ENCODE measurements at places on chromosomes 7 and 10.

- peaks cover 27% of the 10 kb centered on the region for H3K4me1 ChIP-seq
- DNase-seq = peak; percentile 52
- H3K27ac ChIP-seq = no peak overlapping the region
- H3K36me3 ChIP-seq = peaks cover 9% of the 10 kb centered on the region
- H3K4me3 ChIP-seq = no peak overlapping the region
Measured at GRCh38 chr10:24617771-24618396, 105.8 kb downstream of the ARHGAP21 start.

GRCh38 chr7:68865351-68866199 lies 732.7 kb upstream of the AUTS2 start:
- H3K4me1 ChIP-seq = no peaks in the 10 kb centered on the region
- peaks cover 4% of the 10 kb centered on the region for H3K27me3 ChIP-seq
- DNase-seq = no peak
- no peak overlapping the region for H3K27ac ChIP-seq

DNA sequence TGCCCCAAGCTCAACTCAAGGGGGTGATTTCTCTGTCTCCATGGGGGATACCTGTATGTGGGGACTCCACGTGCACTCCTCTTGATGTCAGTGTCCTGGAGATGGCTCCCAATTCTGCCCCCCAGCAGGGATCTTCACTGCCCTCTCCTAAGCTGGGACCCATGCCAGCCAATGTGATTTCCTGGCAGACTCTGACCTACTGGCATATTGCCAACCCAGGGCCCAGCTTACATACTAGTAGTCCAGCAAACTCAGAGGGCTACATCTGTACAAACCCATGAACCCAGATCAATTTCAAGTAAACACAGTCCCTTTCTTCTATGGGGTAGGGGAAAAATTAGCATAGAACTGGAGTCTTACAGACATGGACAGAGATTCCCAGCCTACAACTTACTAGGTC lies 26.2 kb upstream of the BMPR1A start:
- no peaks in the 10 kb centered on the region for H3K4me1 ChIP-seq
- H3K36me3 ChIP-seq = no peaks in the 10 kb centered on the region
- peaks cover 9% of the 10 kb centered on the region for H3K27me3 ChIP-seq
- H3K4me3 ChIP-seq = no peak overlapping the region
- H3K27ac ChIP-seq = no peak overlapping the region

DNA sequence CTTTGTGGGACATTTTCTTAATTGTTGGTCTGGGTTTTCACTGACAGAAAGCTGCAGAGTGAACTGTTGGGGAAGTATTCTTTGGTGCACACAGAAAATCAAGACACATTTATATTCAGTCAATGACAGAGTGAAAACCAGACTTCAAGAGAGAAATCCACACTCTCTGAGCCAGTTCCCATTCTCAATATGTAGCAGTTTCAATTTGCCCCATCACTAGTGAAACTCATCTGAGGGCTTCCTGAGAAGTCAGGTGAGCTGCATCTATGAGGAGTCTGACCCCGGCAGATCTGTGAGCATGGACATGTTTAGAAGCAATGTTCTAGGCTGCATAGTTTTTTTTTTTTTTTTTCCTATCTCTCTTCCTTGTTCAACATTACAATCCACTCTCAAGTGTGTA lies 163.7 kb upstream of the AHR start:
- no peaks in the 10 kb centered on the region for H3K27me3 ChIP-seq
- no peak for DNase-seq
- no peak overlapping the region for H3K4me3 ChIP-seq
- no peaks in the 10 kb centered on the region for H3K36me3 ChIP-seq

- peaks cover 7% of the 10 kb centered on the region for H3K36me3 ChIP-seq
- H3K27ac ChIP-seq = peak overlapping the region; percentile 37
- DNase-seq = no peak
- H3K27me3 ChIP-seq = no peaks in the 10 kb centered on the region
- peaks cover 47% of the 10 kb centered on the region for H3K4me1 ChIP-seq
- H3K4me3 ChIP-seq = peak overlapping the region; percentile 34
Measured at GRCh38 chr7:66355756-66356155, 150.6 kb downstream of the TPST1 start.

DNA sequence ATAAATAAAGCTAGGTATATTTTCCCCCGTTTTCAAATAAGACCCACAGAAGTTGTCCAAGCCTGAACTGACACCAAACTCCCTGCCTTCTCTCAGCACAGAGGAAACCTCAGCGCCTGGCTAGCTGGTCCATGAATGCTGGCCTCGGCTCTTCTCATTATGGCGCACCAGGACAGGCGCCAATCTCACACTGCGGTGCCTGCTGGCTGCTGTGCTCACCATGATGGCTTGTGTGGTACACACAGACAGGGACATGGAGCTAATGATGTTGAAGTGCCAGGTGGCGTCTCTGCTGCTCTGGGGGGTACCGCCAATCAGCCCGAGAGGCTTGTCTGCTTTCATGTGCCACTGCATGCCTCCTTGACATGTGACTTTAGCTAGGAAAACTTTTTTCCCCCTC lies 43.2 kb upstream of the USP6NL start:
- H3K27ac ChIP-seq = no peak overlapping the region
- peaks cover 12% of the 10 kb centered on the region for H3K4me1 ChIP-seq
- H3K36me3 ChIP-seq = no peaks in the 10 kb centered on the region
- H3K27me3 ChIP-seq = peaks cover 8% of the 10 kb centered on the region
- no peak for DNase-seq
